ENCODE measurements at places on chromosomes 5 and 9. TPM values are rescaled to one million over a fixed set of nuclear protein-coding genes. Genes with fewer than 3 reads are reported as not detected.

The TSSK1B gene
- 1.2 TPM for total RNA-seq

The SV2C gene
- total RNA-seq: 3.4 TPM

The HTR1A gene
- total RNA-seq: not detected

The FOXD4L4 gene
- total RNA-seq: not detected

The INSYN2B gene
- 0.25 TPM for total RNA-seq

The PCDHB12 gene
- 2.5 TPM for total RNA-seq

The DBH gene
- 12.0 TPM for total RNA-seq

The NDUFS4 gene
- 62.9 TPM for total RNA-seq

The C7 gene
- total RNA-seq: 385 TPM

The SPINK7 gene
- 65.3 TPM for total RNA-seq

GRCh38 chr5:77209495-77210090 lies 887 bp upstream of the PDE8B start:
- H3K4me1 ChIP-seq: peaks cover 7% of the 10 kb centered on the region
- no peaks in the 10 kb centered on the region for H3K27me3 ChIP-seq
- H3K27ac ChIP-seq: no peak overlapping the region
- H3K36me3 ChIP-seq: no peaks in the 10 kb centered on the region

- no peak overlapping the region for H3K4me3 ChIP-seq
- DNase-seq: no peak
These were observed 479.0 kb downstream of the ZSWIM6 start for GRCh38 chr5:61811052-61811451.

GRCh38 chr5:73213566-73213998 lies 40.6 kb downstream of the TMEM174 start:
- peaks cover 4% of the 10 kb centered on the region for H3K27me3 ChIP-seq
- no peak overlapping the region for H3K27ac ChIP-seq
- peaks cover 12% of the 10 kb centered on the region for H3K4me1 ChIP-seq
- no peak overlapping the region for H3K4me3 ChIP-seq
- no peak for DNase-seq
- no peaks in the 10 kb centered on the region for H3K36me3 ChIP-seq

DNA sequence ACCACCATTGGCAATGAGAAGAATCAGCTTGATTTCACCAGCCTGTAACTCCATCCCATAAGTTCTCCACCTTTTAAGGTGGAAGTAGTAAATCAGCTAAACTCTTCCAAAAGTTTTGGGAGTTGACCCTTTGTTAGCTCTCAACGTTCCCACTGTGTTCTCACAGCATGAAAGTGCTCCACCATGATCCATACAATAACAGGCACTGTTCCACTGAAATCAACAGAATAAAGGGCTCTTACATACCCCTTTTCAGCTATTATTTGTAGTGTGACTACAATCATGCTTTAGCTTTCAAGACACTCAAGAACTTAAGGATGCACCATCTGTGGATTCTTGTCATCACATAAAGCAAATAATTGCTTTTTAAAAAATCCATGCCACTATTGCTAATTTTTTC lies 81.6 kb downstream of the PPP2R2B start:
- no peak for DNase-seq
- no peaks in the 10 kb centered on the region for H3K27me3 ChIP-seq
- H3K4me3 ChIP-seq: no peak overlapping the region
- H3K36me3 ChIP-seq: no peaks in the 10 kb centered on the region

GRCh38 chr5:77816686-77817085 lies 40.5 kb upstream of the TBCA start:
- no peak overlapping the region for H3K4me3 ChIP-seq
- no peaks in the 10 kb centered on the region for H3K36me3 ChIP-seq
- no peaks in the 10 kb centered on the region for H3K4me1 ChIP-seq
- H3K27me3 ChIP-seq: no peaks in the 10 kb centered on the region
- DNase-seq: no peak
- H3K27ac ChIP-seq: no peak overlapping the region

- no peak for DNase-seq
- H3K27ac ChIP-seq: peak overlapping the region; percentile 60
- peaks cover 13% of the 10 kb centered on the region for H3K36me3 ChIP-seq
- H3K4me3 ChIP-seq: no peak overlapping the region
These were observed 87.4 kb downstream of the PSD2 start for GRCh38 chr5:139882961-139883539.

DNA sequence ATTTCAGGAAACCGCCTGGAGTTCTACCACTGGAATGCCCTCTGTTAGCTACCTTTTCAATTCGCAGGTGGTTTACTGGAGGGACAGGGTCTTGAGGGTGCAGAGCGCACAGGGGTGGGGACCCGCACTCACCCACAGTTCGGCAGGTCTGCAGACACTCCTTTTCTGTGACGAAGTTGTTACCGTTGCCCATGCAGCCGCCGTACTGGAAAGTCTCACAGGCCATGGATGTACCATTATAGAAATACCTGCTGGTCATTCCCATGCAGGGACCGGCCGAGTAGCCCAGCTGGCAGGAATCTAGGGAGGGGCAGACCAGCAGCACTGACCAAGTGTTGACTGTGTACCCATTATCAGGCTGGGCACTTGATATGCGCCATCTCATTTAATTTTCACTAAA lies 16.8 kb downstream of the AMBP start:
- no peak overlapping the region for H3K4me3 ChIP-seq
- peak; percentile 60 for DNase-seq
- no peaks in the 10 kb centered on the region for H3K27me3 ChIP-seq
- no peaks in the 10 kb centered on the region for H3K36me3 ChIP-seq
- H3K4me1 ChIP-seq: no peaks in the 10 kb centered on the region

- H3K27me3 ChIP-seq: no peaks in the 10 kb centered on the region
- no peak overlapping the region for H3K4me3 ChIP-seq
- no peak overlapping the region for H3K27ac ChIP-seq
- no peak for DNase-seq
- H3K4me1 ChIP-seq: peaks cover 17% of the 10 kb centered on the region
These were observed 201.8 kb upstream of the CDKN2B start for GRCh38 chr9:22210936-22211335.

GRCh38 chr5:112023766-112024165 lies 266.8 kb upstream of the NREP start:
- no peak overlapping the region for H3K4me3 ChIP-seq
- no peaks in the 10 kb centered on the region for H3K36me3 ChIP-seq
- no peak overlapping the region for H3K27ac ChIP-seq
- H3K27me3 ChIP-seq: no peaks in the 10 kb centered on the region
- DNase-seq: no peak
- no peaks in the 10 kb centered on the region for H3K4me1 ChIP-seq

DNA sequence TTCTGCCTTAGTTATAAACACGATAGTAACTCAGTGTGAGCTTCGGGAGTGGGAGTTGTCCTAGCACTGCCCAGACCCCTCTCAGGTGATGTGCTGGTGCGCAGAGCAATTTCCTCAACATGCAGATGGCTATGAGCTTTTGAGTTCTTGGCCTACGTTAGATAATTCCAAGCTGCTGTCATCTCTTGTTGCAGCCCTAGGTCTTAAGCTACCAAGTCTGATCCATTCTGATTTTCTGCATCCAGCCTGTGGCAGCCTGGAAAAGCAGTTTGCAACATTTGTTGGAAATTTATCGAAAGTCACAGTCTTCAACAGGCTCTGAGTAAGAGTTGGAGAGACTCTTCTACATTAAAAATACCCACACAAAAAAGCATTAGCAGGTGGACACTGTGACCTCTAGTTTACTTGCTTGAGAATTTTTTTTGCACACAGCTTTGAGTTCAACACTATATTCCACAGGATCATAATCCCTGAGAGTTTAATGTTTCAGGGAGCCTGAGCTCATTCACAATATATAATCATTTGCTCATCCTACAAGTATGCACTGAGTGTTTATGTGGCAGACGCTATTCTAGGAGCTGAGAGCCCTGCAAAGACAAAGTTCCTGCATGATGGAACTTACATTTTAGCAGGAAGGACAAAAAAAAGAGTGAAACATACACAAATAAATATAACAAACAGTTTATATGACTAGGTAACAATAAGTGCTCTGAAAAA lies 91.6 kb downstream of the UBE2QL1 start:
- H3K27ac ChIP-seq: no peak overlapping the region
- H3K4me1 ChIP-seq: no peaks in the 10 kb centered on the region
- H3K4me3 ChIP-seq: no peak overlapping the region
- DNase-seq: peak; percentile 25
- no peaks in the 10 kb centered on the region for H3K27me3 ChIP-seq
- H3K36me3 ChIP-seq: no peaks in the 10 kb centered on the region

DNA sequence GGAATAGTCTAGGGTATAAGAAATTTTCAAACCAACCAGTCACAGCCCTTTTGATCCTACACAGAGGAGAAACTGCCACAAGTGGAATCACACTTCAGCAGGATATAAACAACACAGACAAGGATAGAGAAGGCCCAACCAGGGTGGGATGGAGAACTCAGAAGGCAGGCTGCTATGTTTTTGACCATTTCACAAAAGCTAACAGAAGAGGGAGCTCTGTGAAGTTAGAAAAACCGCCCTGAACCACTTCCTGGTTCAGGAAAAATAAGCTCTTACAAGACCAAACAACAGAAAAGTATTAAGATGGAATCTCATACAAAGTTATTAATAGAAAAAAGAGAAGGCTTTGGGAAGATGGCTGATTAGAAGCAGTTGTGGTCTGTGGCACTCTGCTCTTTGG lies 960 bp upstream of the IFNB1 start:
- DNase-seq: no peak
- no peaks in the 10 kb centered on the region for H3K36me3 ChIP-seq
- H3K4me1 ChIP-seq: no peaks in the 10 kb centered on the region
- H3K27ac ChIP-seq: no peak overlapping the region
- H3K27me3 ChIP-seq: no peaks in the 10 kb centered on the region
- H3K4me3 ChIP-seq: no peak overlapping the region

DNA sequence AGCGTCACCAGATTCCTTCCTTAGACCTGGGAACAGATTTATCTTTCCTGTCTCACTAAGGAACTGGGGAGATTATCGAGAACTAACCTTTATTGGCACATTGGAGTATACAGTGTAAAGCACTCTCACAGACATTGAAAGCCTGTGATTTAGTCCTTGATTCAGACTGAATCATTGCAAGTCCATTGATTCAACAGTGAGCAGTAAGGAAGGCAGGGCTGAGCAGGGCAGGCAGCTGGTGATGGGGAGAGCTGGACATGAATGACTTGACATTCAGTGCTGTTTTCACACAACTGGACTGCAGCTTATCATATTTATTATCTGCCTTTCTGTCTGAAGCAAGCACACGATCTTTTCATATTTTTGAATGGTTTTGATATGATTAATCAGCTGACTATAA lies 16.2 kb downstream of the ISOC1 start:
- DNase-seq: no peak
- H3K4me3 ChIP-seq: no peak overlapping the region
- H3K36me3 ChIP-seq: peaks cover 11% of the 10 kb centered on the region
- H3K4me1 ChIP-seq: peaks cover 14% of the 10 kb centered on the region
- H3K27ac ChIP-seq: no peak overlapping the region

GRCh38 chr9:130994135-130995085 lies 14.6 kb upstream of the LAMC3 start:
- H3K27ac ChIP-seq: no peak overlapping the region
- H3K36me3 ChIP-seq: no peaks in the 10 kb centered on the region
- H3K27me3 ChIP-seq: no peaks in the 10 kb centered on the region
- DNase-seq: no peak

DNA sequence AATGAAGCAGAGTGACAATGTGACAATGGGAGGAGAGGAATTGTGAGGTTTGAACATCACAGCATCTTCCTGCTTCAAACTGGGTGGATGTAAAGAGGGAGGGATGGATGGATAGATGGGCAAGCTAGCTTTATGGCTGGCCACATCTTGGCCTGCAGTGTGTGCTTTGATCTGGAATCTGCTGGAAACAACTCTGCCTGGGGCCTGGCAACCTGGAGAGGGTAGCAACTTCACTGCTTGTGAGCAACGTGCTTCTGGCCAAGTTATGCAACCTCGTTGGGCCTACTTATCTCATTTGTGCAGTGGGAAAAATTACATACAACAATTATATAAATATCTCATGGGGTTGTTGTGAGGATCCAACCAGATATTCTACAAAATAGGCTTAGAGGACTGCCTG lies 5.3 kb downstream of the IL9 start:
- H3K27ac ChIP-seq: no peak overlapping the region
- no peaks in the 10 kb centered on the region for H3K27me3 ChIP-seq
- no peak for DNase-seq
- H3K36me3 ChIP-seq: no peaks in the 10 kb centered on the region
- peaks cover 7% of the 10 kb centered on the region for H3K4me1 ChIP-seq
- H3K4me3 ChIP-seq: no peak overlapping the region

DNA sequence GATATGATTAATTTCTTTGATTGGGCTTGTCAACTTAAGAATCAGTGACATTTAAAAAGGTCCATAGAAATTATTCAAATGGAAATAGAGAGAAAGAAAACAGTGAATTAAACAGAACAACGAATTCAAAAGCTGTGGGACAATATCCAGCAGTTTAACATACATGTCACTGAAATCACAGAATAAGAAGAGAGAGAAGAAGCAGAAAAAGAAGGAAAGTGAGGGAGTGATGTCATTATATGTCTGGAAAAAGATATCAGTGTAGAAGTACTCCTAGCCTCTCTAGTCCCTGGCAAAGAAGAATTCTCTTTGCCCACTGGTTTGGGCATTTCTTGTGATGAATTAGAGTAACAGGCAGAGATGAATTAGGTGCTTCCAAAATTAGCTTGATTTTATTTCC lies 109.2 kb upstream of the ABCA1 start:
- no peak overlapping the region for H3K27ac ChIP-seq
- H3K4me3 ChIP-seq: no peak overlapping the region
- DNase-seq: no peak

Measured in vagina (tissue), 2 donors.